ENCODE measurements at places on chromosomes 11 and 22. TPM values are rescaled to one million over a fixed set of nuclear protein-coding genes. Genes with fewer than 3 reads are reported as not detected.

- DNase-seq, result no peak
Measured at GRCh38 chr22:36325154-36326031, 62.4 kb downstream of the MYH9 start.

- no peak for DNase-seq
Measured at GRCh38 chr11:125071846-125072217, 8.7 kb downstream of the SLC37A2 start.

- DNase-seq, result no peak
Measured at GRCh38 chr22:21791635-21792625, 56.3 kb upstream of the YPEL1 start.

The SOX10 gene
- polyA plus RNA-seq, result 4.0 TPM

DNA sequence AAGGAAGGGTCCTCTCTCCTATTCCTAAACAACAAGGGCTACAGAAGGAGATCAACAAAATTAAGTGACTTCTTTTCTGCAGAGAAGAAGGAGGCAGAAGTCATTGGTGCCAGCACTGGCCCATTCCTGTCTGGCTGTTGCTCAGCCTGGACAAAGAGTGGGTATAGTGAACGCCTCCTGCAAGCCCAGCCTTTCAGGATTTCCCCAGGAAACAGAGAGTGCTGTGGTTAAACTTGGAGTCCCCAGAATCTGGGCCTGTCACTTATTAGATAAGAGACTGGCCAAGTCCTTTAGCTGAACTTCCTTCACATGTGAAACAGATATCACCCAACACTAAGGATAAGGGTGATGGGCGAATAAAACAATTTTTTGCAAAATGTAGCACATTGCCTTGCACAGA, 10.9 kb downstream of the TST start:
- DNase-seq, result no peak

The IGF2 gene
- polyA plus RNA-seq, result 5,895 TPM

DNA sequence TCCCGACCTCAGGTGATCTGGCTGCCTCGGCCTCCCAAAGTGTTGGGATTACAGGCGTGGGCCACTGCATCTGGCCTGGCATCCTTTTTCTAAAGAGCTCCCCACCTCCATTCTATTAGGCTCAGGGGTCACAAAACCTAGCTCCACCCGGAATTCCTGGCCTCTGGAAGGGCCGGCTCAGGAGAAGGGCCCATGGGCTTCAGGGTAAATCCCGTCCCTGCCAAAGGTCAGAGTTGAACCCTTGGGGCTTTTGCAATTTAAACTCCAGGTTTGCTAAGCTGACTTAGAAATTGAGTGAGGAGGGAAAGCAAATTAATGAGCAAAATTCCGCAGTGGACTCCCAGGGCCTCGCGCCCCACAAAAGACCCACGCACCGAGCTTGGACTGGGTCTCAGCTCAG, 48.3 kb downstream of the RPS6KA4 start:
- no peak for DNase-seq

The OR8K1 gene
- polyA plus RNA-seq, result not detected

- DNase-seq, result no peak
Measured at GRCh38 chr11:48366365-48366764, at the start of gene OR4C5. TSS of gene OR4C5 (minus strand) at chr11:48366465. CDS start at chr11:48366465, 0 bp downstream.

The MUC5AC gene
- not detected for polyA plus RNA-seq

DNA sequence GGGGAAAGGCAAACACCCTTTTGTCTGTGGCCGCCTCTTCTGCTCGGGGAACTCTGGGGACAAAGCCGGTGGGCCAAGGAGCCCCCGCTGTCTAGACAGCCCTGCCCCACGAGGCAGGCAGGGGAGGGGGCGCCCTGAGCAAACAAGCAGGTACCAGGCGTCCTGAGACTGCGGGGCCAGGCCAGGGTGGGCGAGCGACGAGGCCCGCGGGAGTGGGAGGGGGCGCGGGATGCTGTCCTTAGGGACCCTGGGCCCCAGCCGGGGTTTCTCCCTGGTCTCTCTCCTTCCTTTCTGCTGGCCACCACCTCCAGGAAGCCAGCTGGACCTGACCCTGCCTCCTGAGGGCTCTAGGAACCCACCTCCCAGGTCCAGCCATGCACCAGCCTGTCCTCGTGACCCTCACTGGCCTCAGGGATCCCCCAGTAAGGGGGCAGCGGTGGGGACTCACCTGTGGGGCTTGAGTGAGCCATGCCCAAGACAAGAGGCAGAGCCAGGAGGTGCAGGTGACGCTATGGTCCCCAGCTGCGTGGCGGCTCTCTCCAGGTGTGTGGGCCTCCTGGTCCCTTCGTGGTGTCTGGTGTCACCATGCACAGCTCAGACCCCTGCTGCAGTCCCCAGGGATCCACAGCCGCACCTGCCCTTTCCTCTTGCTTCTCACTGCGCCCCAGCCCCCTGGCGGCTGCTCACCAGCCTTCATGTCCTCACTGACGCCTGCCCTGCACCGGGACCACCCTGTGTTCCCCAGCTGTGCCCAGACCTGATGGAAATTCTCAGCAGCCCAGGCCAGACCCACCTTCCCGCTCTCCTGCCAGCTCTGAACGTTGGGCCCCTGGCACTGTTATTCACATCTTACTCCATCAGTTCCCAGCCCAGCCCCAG, 26.5 kb upstream of the MUC5AC start:
- no peak for DNase-seq

DNA sequence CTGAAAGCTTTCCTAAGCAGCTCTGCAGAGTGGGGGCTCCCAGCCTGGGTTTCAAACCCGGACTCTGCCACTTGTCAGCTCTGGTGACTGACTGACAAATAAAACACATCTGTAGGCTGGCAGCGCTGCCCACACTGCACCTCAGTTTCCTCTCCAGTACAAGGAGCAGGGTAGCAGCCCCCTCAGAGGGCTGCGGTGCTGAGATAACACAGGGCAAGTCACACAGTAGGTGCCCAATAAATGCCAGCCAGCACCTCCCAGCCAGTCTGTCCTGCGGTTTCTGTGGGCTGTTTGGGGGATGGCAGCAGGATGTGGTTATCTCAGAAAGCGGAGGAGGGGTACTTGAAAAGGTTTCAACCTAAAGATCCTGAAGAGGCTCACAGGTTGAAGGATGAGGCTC, 1.5 kb downstream of the SYT12 start:
- DNase-seq, result no peak

GRCh38 chr22:45552580-45553350, 50.1 kb downstream of the FBLN1 start:
- peak; percentile 47 for DNase-seq

GRCh38 chr11:46522682-46523281, 71.0 kb downstream of the AMBRA1 start:
- no peak for DNase-seq

- no peak for DNase-seq
Measured at GRCh38 chr11:83272627-83273026, 13.5 kb downstream of the CCDC90B start.

GRCh38 chr11:88402192-88402715, 64.7 kb upstream of the CTSC start:
- no peak for DNase-seq

The APOL5 gene
- 0.80 TPM for polyA plus RNA-seq

The MRGPRE gene
- not detected for polyA plus RNA-seq

The TESMIN gene
- 1.1 TPM for polyA plus RNA-seq

Data from muscle of arm (tissue), 14 donors.